ENCODE measurements at places on chromosomes 3 and 15.
A peak's percentile ranks its signal among the peaks of the same experiment; 100 is the strongest.

GRCh38 chr15:31255176-31255510, 71.5 kb upstream of the KLF13 start:
- no peak for DNase-seq

DNA sequence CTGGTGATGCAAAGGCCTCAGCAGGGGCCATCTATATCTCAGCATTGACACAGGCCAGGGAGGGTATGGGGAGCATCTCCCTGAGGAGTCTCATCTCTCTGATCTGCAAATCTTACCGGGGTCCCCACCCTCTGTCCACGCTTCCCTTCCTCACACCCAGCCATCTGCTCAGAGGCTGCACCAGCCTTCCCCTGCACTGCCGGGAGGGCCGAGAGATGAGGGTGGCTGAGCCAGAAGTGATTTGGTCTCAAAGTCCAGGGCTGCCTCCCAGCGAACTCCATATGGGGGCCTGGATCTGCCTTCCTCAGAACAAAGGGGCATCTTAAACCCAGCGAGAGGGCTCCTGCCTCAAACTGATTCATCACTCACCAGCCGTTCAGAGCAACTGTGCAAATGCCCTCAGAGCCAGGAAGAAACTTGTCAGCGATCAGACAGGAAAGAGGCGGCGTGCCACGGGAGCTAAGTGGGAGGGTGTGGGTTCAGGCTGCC, 4.6 kb downstream of the IGDCC3 start:
- no peak for DNase-seq

DNA sequence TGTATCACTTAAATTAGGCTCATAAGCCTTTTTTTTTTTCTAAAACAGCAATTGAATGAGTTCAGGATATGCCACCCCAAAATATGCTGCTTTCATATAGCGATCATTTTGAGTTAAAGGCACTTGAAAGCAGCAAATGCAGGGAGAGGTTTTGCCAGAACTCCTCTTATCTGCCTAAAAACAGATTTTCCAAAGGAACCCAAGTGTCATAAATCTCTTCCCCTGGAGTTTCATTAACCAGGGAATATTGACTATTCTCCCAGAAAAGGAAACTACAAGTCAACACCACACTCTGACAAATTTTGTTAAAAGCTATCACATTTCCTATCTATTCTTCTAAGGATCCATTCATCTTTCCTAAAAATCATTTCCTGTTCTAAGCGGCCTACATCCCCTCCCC, 11.3 kb downstream of the DNAAF4 start:
- no peak for DNase-seq

GRCh38 chr15:83207660-83208366, at the start of gene HDGFL3:
Gene HDGFL3, minus strand, starts transcription at chr15:83207823. Its CDS starts 409 bp downstream, at chr15:83207414.
- no peak for DNase-seq

GRCh38 chr3:37467761-37468160, 293.4 kb upstream of the LRRFIP2 start:
- DNase-seq: no peak

- DNase-seq: no peak
Observed at GRCh38 chr3:85535517-85535916, 576.7 kb downstream of the CADM2 start.

- peak; percentile 19 for DNase-seq
Observed at GRCh38 chr3:148077318-148077923, 620.3 kb upstream of the AGTR1 start.

DNA sequence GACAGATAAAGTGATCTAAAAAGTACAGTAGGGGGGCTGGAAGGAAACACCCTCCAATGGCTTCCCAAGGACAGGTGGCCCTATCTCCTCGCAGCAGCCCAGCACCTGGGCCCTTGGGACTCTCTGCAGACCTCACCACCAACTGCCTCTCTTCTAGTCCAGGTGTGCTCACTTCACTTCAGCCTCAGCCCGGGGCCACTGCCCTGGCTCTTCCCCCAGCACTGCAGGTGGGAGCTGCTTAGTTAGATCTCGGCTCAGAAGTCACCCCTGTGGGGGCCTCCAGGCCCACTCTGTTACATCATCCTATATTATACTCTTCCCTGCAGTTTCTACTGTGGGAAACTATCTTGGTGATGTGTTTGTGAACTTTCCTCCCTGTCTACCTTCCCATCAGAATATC, 2.0 kb downstream of the KLF15 start:
- DNase-seq: no peak

DNA sequence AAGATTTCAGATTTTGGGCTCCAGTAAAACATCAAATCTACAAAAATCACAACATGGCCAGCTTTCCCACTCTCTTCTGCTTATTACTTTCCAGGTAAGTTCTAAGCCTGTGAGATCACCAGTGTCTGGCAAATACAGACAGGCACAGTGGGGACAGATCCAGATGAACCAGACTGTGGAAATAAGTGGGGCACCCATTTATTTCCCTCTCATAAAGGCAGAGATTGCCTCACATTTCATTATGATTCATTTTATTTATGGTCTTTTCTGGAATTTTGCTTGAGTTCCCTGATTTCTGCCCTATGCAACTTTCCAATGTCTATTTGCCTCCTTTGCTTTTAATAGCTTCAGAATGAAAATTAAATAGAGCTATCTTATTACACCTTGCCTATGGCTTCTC, 66.8 kb downstream of the GREM1 start:
- DNase-seq: no peak

GRCh38 chr15:52862677-52863076, 72.5 kb upstream of the ONECUT1 start:
- no peak for DNase-seq

DNA sequence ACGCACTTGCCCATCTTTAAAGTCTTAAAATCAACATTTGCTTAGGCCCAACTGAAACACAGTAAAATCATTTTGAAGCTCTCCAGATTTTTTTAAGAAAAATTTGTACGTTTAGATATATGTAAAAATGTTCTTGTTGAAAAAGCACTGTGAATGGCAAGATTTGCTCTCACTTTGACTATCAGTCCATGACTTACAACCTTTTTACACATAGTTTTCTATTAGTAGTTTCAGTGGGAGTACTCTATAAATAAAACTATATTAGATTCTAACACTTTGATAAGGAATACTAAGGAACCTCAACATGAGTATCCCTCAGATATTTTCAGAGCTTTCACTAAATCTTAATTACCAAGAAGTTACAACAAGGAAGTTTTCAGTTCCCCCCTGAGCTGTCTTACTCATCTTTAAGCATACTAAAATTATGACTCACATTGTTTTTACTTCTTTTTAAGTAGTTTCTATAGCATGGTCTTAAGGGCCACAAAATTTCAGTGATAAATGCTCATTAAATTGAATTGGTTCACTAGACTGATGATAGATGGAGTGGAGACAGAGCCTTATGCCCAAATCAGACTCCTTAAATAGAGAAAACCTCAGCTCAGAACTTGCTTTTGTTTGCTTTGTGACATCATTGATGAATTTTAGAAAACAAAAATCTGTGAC, 31.6 kb upstream of the RAP2B start:
- DNase-seq: no peak

DNA sequence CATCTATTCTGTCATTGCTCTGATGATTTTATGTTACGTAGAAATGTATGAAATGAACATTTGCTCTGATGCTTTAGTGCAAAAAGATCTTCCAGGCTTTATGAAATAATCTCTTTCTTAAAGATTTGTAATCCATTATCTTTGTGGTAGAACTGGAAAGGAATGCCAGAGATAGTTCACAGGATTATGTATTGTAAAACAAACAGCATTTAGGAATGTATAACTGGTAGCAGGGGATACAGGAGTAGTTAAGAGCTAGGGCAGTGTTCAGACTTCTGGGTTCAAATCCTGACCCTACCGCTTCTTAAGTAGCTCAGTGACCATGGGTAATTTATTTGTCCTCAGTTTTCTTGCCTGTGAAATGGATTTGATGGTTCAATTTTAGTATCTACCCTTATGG, 429.8 kb upstream of the TPM1 start:
- DNase-seq: no peak

GRCh38 chr15:79540551-79540950, 108.4 kb downstream of the MINAR1 start:
- no peak for DNase-seq

GRCh38 chr3:56887402-56888025, 85.8 kb upstream of the ARHGEF3 start:
- DNase-seq: no peak

DNA sequence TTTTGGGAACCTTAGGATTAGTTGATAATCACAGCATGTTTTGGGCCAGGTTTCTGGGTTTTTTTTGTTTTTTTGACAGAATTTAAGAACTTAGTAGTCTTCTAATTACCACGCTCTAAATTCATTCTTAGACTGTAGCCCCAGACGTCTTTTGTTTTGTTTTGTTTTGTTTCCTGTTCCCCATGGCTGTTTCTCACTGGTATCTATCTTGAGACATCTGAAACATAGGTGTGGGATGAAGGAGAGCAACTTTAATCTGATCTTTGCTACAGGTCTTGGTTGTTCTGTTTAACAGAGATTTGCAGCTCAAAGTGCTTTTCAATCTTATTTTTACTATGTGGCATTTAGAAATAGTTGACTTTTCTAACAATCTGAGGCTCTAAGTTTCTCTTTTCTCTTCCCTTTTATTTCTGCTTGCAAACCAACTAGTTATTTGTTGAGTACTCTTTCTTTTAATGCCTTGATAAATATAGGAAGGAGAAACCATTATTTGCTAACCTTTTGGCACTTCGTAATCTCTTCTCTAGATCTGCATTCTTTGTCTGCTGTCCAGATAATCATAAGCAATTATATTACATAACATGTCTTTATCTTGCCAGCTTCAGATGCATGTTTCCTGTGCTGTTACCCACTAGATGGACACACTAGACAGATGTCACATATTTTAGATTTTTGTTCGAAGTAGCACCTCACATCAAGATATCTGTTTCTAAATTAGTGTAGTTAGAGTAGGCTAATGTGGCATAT, 40.9 kb downstream of the FBXL2 start:
- DNase-seq: no peak

- DNase-seq: no peak
Observed at GRCh38 chr3:10088256-10088655, 19.8 kb downstream of the FANCD2OS start.

DNA sequence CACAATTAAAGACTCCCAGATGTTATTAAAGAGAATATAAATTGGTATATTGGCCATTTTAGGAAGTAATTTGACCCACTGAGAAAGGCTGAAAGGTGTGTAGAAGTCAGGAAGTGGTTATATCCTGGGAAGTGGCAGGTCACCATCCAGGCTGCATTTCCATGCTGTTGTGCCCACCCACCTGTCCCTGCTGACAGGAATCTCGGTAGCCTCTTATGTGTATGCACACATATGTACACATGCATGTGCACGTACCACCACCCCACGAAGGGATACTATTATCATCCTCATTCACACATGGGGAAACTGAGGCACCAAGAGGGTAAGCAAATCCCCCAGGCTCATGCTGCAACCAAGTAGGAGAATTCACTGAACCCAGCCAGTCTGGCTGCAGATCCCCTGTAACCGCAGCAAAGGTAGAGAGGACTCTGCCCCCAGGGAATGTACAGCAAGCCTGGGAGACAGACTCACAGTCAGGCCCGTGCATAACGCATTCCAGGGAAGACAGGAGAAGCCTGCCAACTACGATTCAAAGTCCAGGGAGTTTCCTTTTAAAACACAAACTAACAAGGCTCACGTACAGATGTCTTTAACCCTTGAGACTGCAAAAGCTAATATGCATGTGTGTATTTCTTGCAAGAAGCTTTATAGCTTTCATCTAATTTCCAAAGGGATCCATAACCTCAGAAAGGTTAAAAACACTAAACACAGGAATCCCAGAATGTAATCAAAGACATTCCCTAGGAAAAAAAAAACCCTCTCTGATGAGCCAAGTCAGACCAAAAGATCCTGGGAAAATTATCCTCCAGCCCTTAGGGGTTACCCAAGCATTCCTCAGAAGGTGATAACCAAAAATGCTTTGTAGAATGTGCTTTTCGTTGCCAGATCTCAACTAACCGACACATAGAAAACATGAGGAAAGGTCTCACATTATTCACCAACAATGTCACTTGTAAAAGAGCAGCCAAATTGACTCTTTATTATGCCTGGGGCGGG, 129.6 kb downstream of the ADAMTS17 start:
- DNase-seq: no peak

DNA sequence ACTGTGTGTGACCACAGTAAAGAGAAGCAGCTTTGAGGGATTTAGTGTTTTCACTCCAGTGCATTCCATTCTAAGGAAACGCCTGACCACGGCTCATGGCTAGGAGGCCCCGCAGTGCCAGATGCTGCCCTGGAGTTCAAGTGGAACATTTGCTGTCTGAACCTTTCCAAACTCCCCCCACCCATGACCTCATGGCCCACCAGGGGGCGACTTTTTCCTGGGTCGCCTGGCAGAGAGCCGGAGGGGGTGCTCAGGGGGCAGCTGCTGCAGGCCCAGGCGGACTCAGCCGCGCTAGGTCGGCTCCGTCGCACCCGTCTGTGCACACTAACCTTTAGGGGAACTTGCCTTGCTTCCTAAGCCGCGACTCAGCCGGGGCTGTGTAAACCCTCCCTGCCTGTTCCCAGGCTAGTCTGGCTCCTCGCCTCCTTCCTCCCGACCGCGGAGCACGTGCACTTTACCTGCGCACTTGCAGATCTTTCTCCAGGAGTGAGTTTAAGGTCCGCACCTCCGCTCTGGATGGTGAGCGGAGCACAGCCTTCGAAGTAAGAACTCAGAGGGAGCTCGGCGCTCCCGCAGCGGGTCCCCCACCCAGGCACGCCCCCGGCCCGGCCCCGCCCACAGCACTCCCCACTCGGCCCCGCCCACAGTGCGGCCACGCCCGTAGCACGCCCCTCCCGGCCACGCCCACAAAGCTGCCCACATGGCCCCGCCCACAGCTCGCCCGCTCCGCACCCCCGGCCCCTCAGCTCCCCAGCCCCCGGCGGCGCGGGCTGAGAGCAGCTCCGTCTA, at the start of gene OCA2:
TSS of gene OCA2 (minus strand) at position 550 of the 789 bp plus-strand sequence. CDS start 17,441 bp downstream, outside the sequence.
- DNase-seq: no peak

DNA sequence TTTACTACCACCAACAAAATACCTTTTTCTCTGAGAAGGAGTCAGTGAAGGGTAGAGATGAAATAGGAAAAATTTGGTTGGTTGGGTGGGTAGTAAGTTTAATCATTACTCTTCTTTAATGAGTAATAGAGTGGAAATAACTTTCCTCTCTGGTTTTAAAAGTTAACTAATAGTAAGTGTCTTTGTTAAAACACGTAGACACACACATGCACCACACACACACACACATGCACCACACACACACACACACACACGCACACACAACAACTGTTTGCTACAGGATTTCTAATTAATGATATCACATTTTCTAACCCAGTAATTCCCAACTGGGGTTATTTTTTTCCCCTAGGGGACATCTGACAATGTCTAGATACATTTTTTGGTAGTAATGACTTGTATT, 84.1 kb downstream of the CHL1 start:
- no peak for DNase-seq

DNA sequence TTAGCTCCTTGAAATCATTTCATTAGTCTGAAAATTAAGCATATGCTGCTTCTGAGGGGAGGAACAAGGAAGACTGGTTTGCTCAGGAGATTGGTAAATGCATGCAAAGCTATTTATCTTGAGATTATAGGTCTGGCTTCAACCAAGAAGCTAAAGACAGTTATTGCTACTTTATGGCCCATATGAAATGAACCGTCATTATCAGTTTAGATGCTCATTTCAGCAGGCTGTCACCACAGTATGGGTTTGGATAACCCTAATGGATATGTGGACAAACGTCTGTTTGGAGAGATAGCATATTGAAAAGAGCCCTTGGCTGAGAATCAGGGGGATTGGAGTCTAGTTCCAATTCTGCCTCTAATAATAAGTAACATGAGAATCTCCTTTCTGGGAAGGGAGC, 922.6 kb downstream of the TUSC7 start:
- DNase-seq: no peak

GRCh38 chr3:102142379-102143060, 292.3 kb upstream of the ZPLD1 start:
- DNase-seq: no peak

GRCh38 chr15:28885128-28885629, 595 bp upstream of the APBA2 start:
- DNase-seq: no peak
